Smooth muscle cell of the brain vasculature (primary cell): ENCODE measurements at places on chromosomes 5 and 9.

- DNase-seq: no peak
Measured at GRCh38 chr5:125496393-125496792, 750.0 kb upstream of the ZNF608 start.

- DNase-seq: no peak
Measured at GRCh38 chr9:74303945-74304344, 193.2 kb upstream of the RORB start.

DNA sequence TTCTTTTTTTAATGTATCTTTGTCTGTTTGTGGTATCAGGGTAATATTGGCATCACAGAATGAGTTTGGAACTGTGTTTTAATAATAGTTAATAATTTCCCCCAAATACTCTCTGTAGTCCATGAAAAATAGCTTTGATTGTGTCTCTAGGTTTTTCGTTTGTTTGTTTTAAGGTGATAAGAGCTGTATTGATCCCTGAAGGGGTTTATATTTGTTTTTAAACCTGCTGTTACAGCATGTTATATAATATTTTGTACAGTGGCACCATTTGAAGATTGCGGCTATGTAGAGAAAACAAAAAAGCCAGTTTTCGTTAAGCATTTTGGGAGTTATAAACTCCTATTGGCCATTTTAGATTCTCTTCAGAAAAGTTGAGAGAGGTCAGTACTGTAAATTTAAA is 15.7 kb downstream of the PAM start:
- DNase-seq: no peak

DNA sequence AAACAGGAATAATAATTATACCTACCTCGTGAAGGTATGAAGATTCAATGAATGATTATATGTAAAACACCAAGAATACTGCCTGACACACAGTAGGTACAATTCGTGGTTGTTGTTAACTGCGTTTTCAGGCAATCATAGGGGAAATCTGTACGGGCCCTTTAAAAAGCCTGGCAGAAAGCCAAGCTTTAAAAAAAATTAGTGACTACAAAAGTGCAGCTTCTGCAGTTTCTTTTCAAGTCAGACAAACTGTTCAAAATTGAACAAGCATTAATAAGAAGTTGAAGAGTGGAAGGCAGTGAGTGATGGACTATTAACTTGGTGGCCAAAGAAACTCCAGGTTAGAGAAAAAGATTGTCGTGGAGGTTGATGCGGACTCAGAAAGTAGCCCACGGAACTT is 85.9 kb upstream of the TRIO start:
- no peak for DNase-seq

- no peak for DNase-seq
Measured at GRCh38 chr9:68427216-68427977, 71.0 kb downstream of the PGM5 start.
